ENCODE measurements at places on chromosomes 11 and 22.

DNA sequence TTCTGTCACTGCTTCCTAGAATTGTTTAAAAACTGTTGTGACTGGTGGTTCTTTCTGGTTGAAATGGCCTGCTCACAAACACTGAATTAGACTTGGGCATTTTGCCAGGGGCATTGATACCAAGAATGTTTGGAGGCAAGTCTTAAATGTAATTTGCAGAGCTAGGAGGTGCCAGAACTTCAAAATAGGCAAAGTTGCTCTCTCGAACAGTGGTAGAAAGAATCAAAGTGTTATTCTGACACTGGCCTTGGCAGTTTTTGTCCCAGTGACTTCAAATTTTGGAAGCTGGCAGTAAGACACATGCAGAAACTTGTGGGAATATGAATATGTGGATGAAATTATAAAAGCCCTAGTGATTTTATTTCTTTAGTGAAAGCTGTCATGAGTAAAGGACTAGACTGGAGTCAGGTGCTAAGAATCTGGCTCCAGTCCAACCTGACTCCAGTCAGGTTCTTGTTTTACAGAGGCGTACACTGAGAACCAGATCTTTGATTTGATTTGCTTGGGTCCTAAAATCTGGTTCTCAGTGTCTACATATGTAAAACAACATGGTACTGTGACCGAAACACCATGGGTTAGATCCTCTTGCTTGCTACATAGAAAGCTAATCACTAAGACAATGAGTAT, 20.9 kb downstream of the SVIP start:
- DNase-seq = no peak

- no peak for DNase-seq
Observed at GRCh38 chr11:48116437-48117228, 100.0 kb upstream of the OR4B1 start.

- no peak for DNase-seq
Observed at GRCh38 chr11:115652496-115652895, 148.3 kb upstream of the CADM1 start.

DNA sequence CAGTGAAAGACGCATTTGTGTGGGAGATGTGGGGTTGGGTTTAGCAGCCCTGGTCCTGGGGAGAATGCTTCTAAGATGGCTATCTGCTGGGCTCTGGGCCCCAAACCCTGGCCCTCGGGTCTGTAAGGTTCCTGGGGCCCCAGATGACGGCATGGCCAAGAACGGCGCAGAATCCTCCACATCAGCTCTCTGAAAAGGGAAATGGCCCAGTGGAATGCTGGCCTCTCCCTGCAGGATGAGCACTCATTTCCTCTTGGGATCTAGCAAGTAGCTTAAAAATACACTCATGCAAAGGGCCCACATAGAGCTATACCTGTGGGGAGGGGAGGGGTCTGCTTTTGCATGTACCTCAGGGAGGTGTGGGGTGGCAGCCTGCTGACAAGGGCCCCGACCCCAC, 37.5 kb upstream of the LINC01488 start:
- peak; percentile 35 for DNase-seq

DNA sequence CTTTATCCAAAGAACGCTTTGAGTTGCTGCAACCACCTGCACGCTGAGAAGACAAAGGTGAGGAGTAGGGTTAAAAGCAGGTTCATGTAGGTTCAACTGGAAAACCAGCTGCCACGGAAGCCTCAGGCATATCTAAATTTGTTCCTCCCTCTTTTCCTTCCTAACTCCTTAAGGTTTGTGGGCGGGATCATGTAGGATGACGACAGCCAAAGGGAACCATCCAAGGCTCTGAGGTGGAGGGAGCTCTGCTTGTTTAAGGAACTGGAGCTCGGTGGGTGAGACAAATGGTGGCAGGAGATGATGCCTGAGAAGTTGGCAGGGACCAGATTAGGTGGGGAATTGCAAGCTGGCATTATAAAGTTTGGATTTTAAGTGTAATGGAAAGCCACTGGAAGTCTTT, 60.3 kb downstream of the SPON1 start:
- no peak for DNase-seq

DNA sequence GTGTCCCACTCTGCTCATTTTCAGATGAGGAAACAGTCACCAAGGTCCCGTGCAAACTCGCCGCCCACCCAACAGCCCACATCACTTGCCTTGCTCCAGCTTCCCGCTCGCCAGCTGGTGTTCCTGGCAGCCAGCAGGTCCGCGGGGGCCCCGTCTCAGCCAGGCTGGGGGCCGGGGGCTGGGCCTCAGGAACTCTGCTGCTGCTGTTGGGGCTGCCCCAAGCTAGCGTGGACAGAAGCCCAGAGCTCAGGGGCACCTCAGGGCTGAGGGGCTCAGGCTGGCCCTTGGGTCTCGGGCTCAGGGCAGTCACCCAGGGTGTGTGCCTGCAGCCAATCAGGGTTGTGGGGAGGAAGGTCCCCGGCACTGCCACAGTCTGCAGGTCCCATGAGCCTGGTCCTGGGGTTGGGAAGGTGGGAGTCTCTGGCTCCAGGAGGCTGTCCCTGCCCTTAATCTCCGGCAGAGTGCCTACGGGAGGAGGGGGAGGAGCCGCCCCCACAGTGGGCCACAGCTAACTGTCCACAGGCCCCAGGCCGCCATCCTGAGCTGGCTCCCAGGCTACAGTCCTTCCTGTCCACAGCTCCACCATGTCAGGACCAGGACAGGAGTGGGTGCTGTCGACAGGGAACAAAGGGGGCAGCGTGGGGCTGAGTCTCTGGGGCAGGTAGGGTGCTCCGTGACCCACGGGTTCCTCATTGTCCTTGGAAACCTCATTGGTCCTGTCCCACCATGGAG, 65.2 kb downstream of the ARFGAP3 start:
- no peak for DNase-seq
